GDM1 (cell line): ENCODE measurements at places on chromosomes 6 and 20.

GRCh38 chr6:136520517-136520916 is 29.7 kb downstream of the MAP7 start:
- no peak for DNase-seq

- DNase-seq: no peak
These were observed 102.6 kb downstream of the PERP start for GRCh38 chr6:138004430-138005287.

DNA sequence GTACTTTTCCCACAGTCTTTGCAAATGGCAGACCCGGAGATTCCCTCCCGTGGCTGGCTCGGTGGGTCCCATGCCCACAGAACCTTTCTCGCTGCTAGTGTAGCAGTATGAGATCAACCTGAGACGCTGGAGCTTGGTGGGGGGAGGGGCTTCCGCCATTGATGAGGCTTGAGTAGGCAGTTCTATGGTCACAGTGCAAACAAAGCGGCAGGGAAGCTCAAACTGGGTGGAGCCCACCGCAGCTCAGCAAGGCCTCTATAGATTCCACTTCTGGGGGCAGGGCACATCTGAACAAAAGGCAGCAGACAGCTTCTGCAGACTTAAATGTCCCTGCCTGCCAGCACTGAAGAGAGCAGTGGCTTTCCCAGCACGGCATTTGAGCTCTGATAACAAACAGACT is 186.0 kb upstream of the KCNK16 start:
- no peak for DNase-seq

GRCh38 chr6:36114798-36115408 is 15.4 kb upstream of the MAPK13 start:
- no peak for DNase-seq

GRCh38 chr6:132484680-132485018 is 28.3 kb downstream of the STX7 start:
- DNase-seq: no peak

- DNase-seq: no peak
These were observed 246.7 kb downstream of the TTLL2 start for GRCh38 chr6:167571550-167571949.

DNA sequence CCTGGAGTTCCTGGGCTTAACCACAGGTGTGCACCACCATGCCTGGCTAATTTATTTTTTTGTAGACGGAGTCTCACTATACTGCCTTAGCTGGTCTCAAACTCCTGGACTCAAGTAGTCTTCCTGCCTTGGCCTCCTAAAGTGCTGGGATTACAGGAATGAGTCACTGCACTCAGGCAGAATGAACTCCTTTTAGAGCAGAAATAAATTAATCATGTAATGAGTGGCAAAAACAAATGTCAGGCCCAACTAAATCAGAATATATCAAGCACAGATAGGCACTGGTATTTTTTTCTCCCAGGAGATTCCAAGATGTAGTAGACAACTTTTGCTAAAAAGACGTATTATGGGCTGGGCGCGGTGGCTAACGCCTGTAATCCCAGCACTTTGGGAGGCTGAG is 2.6 kb downstream of the RPS10 start:
- DNase-seq: no peak

- DNase-seq: no peak
These were observed 157.5 kb downstream of the BMP7 start for GRCh38 chr20:57108742-57109570.

GRCh38 chr20:959996-960615 is 42.0 kb downstream of the RSPO4 start:
- no peak for DNase-seq

DNA sequence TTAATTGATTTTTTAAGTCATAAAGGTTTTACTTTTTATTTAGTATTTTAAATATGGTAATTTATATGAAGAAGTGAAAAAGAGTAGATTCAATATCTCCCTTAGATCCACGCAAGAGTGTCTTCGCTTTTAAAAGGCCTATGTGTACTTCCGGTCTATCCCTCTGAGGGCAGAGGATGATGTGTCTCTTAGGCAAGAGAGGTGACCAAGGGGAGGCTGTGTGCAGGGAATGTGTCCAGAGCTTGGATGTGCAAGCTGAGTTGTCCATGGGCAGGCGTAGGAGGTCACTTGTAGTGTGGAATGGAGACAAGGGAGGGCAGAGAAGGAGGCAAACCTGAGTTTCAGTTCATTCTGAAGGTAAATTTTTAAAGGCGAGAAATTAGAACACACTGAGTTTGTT is 113.9 kb downstream of the CRYBG1 start:
- DNase-seq: no peak

GRCh38 chr6:121160276-121160675 is 174.0 kb downstream of the TBC1D32 start:
- DNase-seq: no peak

- DNase-seq: no peak
These were observed 212.7 kb upstream of the AGPAT4 start for GRCh38 chr6:161486361-161487216.

DNA sequence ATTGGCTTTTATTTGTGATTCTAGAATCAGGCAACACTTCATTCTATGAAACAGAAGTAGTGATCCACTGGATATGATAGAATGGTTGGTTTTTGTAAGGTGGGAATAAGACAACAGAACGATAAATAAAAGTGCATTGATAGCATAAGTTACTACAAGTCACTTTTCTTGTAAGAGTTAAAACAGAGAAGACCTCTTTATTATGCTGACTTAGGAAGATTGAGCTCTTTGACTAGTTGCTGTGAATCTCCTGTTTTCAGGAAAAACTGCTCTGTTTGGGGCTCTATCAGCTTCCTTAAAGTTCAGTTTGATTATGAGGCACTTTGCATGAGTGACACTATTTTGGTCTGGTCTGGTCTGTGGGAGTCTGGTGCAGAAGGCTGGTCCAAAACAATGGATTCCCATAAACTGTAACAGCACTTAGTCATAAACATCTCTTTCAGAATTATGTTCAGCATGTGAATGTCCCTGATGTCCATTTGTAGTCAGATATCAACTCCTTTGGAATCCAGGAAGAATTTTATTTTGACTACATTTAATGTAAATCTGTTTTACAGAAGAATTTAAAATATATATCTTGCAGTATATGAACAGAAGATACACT is 35.0 kb upstream of the DSE start:
- DNase-seq: no peak

DNA sequence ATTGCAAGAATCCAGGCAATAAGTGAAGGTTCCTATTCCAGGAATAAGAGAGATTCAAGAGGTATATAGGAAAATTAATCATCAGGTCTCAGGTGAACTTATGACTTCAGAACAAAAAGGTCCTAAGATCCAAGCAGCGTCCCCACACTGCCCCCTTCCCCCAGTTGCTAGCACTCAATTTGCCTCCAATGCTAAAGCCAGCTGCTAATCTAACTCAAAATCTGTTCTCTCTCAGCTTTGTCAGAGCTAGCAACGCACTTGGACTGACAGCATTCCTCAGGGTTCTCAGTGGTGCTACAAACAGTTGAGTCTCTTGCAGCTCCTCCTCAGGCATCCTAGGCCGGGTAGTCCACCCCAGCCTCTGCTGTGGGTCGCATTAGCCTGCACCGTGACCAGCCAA is 148.3 kb downstream of the RFX6 start:
- DNase-seq: no peak

DNA sequence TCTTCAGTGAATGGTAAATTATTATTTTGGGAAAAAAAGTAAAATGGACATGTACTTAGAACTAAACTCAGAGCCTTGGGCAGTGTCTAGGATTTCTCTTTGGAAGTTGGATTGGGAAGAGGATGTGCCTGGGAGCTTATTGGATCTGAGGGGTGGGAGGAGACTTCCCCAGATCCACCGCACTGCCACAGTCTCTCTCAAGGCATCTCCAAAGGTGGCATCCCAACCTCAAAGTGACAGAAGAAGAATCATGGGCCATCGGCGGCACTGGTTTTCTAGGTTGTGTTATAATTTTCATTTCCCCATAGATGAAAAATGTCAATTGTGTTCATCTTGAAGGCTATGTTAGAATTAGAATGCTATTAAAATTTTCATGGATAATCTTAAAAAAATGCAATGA is 66.8 kb upstream of the CD93 start:
- no peak for DNase-seq

- no peak for DNase-seq
These were observed 22.4 kb downstream of the ZMYND8 start for GRCh38 chr20:47334022-47334551.

- DNase-seq: no peak
These were observed 544 bp upstream of the TP53INP2 start for GRCh38 chr20:34703424-34704176.

GRCh38 chr6:84360039-84360438 is 132.6 kb upstream of the CEP162 start:
- DNase-seq: no peak

GRCh38 chr20:4730780-4731179 is 9.1 kb downstream of the PRND start:
- DNase-seq: no peak

GRCh38 chr6:3861424-3861823 is 12.3 kb downstream of the FAM50B start:
- no peak for DNase-seq
